ENCODE measurements at places on chromosomes 12 and 14.

DNA sequence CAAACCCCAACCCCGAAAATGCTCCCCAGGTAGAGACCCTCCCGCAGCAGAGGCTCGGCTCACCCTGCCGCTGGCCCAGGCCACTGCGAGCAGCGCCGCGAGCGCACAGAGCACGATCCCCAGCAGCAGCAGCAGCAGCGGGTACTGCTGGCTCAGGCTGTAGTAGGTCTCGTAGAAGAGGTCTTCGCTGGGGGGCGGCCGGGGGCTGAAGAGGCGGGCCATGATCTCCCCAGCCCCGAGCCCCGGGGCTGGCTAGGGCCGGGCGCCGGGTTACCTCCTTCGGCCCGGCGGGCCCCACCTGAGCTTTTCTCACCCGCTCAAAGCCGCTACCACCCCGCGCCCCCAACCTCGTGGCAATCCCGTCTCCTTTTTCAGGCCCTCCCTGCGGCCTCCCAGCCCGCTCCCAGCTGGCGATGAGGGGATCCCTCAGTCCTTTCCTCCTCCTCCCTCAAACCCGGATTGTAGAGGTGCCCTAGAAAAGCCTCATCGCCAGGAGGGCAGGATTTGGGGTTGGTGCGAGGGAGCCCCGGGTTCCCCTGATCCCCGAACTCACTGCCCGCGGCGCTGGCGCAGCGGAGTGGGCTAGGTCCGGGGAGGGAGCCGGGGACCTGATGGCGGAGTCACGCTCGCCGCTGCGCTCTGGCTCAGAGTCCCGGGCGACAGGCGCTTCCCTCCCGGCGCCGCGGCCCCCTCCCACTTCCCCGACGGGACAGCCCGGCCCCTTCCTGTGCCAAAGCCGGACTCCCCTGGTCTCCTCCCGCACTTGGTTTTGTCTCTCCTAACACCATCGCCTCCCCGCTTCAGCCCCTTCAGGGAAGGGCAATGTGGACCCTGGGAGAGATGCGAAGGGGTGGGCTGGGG is at the start of gene ADCY4:
Gene ADCY4 (minus strand): TSS at position 641 of the 861 bp plus-strand sequence. CDS start 419 bp downstream, at position 222.
- DNase-seq, result no peak

DNA sequence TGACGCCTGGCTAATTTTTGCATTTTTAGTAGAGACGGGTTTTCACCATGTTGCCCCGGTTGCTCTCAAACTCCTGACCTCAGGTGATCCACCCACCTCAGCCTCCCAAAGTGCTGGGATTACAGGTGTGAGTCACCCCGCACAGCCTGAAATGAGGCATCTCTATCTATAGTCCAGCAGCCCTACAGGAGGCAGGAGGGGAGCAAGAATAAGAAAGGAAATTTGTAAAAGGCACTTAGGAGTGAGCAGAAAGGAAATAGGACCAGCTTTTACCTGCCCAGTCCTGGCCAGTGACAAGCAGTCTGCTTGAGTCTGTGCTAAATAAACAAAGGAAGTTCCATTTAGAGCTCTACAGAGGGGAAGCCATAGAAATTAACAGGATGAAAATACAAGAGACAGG is 15.0 kb upstream of the PSMA6 start:
- DNase-seq, result peak; percentile 86

GRCh38 chr14:49460662-49461061 is 125.5 kb downstream of the RPS29 start:
- no peak for DNase-seq

DNA sequence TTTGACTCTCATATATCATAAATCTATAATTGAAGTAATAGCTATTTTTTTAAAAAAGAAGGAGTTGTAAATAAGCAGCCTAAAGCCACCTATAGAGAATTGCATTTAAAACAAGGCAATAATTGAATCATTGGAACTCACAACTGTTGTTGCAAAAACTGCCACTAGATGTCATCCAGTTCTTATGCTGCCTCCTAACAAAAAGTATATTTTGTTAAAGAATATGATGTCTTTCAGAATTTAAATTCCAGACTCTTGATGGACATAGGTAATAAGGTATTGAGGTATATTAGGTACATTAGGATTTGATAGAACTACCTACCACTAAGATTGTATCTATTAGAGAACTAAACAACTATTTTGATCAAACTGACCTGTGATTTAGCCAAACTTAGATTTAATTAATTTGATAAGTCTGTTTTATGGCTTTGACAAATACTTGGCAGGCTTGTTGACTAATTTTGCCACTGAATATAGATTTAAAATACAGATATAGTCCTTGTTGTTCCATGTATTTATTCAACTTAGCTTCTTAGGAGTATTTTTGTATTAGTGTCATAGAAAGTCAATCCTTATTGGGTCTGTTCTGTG is 401.4 kb downstream of the RPL10L start:
- DNase-seq, result no peak

DNA sequence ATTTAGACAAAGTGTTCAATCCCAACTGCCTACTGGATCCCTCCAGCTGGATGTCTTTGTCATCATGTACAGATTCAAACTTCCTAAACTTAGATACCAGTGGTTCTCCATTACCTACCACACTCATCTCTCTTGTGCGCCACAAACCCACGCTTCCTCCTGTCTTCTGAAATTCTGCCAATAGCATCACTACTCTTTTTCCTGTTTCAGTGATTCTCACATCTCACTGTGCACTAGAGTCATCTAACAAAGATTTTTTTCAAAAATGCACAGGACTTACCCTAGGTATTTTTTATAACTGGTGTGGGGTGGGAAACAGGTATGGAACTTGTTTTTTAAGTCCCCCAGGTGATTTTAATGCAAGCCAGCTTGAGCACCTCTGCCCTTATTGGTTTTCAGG is 5.9 kb downstream of the PSMB5 start:
- no peak for DNase-seq

- no peak for DNase-seq
These were observed 240.3 kb upstream of the HMGA2 start for GRCh38 chr12:65584016-65584415.

DNA sequence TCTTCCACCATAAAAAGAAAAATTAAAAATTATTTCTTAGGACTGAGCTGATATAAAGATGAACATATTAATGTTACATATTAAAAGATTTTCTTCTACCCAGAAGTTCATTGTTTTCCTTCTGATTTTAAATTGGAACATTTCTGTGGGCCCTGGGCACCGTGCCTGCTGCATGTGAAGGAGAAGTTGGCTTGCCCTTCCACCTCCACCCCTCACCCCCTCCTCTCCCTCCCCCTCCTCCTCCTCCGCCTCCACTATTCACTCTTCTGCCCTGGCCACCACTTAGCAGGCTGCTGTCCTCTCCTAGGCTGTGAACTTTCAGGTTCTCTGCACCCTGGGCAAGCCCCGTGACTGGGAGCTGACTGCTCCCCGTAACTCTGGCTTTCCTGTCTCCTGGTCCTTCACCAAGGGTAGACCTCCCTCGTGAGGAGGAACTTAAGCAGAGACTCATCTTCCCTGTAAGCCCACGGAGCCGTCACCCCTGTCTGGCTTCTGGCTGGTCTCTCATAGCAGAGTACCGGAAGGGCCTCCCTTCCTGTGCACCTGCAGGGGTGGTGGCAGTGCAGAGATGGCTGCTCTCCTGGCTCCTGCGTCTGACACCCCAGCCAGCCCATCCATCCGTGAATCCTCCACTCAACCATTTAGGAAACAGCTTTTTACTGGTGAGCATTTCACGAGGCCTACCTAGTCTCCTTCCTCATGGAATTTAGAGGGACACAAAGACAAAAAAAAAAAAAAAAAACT is 12.8 kb downstream of the TUNAR start:
- no peak for DNase-seq

- DNase-seq, result peak; percentile 25
These were observed 15.4 kb downstream of the TRIM9 start for GRCh38 chr14:51079489-51079888.

GRCh38 chr12:80593766-80594165 is 113.7 kb upstream of the MYF6 start:
- DNase-seq, result no peak

- no peak for DNase-seq
These were observed 22.8 kb downstream of the ANO2 start for GRCh38 chr12:5921966-5922899.

DNA sequence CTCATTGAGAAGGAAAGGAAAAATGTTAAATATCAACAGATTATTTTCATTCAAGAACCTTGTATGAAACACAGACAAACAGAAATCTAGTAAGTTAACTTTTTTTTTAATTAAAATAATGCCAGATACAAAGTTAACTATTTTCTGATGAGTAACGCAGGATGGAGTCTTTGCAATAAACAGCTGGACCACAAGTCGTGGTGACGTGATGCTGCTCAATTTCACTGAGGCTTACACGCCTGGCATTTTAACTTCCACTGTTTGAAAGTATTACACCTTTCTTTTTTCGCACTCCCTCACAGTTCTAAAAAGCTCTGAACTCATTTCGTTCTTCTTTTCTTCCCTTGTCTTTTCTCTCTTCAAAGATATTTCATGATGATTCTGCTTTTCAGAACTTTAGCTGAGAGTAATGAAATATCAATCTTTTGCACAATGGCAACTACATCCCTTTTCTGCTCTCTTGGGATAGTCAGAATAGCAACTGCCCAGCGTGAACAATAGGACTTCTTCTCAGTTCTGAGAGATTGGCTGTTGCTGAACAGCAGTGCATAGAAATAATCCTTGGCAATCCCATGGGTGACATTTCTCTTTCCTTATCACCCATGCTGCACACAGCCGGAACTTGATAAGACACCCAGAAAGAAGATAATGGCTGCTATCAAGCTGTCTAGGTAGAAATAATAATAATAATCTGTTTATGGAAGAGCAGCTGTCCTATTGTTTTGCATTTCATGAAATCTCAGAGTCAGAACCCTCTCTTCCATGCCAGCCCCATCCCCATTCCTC is 160.5 kb downstream of the BTG1 start:
- no peak for DNase-seq

DNA sequence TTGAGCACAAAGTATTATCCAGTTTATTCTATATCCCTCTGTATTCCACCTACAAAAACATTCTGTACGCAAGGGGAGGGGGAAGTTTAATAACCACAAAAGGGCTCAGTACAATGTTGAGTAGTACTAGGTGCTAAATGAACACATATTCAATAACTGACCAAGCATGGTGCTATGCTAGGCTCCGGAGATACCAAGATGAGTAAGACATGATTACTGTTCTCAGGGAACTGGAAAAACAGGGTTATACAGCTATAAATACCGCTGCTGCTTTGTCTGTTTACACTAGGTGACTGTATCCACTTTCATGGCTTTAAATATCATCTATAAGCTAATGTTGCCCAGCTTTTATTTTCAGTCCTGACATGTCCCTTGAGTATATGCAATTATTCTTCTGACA is 135.8 kb downstream of the INSM2 start:
- peak; percentile 58 for DNase-seq

GRCh38 chr12:1851151-1851701 is 30.9 kb downstream of the LRTM2 start:
- DNase-seq, result no peak

DNA sequence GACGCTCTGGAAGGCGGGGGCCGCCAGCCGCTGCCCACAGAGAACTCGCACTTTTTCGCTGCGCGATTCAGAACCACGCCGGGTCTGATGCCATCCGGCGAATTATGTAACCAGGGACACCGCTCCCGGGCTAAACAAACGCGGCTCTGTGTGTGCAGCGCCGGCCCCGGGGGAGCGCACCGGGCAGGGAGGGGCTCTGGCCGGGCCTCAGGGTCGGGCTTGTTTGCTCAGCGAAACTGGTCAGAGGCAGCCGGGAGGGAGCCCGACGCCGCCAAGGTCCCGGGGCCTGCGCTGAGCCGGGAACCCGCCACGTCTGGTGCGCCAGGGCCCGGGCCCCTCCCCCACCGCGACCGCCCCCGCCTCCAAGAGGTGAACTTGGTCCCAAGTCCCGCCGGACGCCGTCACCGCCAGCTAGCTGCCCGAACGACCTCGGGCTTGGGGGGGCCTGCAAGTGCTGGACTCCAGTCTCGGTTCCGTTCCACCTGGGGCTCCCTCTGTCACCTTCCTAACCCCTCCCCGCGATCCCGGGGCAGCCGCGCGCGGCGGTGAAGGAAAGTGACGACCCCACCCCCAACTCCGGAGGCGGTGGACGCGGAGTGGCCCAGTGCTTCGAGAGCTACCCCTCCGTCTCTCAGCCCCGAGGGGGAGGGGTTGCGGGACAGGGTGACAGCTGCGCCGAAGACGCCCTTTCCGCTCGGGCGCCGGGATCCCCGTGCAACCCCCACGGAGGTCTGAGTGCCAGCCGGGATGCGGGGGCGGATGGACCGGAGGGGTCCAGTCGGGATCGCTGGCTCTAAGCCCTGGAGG is 848 bp downstream of the CTDSP2 start:
- no peak for DNase-seq

DNA sequence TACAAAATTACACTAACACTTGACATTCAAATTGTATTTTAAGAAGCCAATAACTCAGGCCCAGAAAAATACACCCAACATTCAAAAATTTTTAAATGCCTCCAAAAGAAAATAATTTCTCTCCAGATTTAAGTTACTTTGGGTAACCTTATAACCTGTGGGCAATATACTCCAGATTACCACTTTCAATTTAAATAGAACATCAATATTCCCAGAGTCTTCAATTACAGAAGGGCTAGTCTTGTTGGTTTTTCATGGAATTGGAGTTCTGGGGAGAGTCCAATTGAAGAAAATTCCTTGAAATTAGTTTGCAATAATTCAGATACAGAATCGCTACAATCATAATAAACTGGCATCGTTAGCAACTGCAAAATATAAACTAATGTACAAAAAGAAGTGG is 2.0 kb downstream of the PPP4R3A start:
- DNase-seq, result no peak

GRCh38 chr12:16599081-16599480 is 6.9 kb downstream of the LMO3 start:
- DNase-seq, result no peak

DNA sequence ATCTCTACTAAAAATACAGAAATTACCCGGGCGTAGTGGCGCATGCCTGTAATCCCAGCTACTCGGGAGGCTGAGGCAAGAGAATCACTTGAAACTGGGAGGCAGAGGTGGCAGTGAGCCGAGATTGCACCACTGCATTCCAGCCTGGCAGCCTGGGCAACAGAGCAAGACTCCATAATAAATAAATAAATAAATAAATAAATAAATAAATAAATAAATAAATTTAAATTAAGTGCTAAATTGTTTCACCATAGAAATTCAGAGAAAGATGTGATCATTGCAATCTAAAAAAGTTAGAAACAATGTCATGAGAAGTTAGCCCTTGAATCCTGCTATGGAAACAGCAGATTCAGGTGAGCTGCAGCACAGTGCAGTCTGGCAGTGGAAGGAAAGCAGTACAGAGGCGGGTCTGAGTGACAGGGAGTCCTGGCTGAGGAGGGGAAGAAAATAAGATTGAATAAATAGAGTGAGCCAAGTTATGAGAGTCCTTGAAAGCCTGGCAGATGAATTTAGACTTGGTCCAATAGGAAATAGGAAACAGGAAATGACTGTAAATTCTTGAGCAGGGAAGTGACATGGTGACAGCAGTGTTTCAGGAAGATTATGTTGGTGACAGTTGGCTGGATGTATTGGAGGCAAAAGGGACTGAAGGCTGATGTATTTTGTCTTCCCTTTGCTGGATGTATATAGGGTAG is 241.5 kb downstream of the GXYLT1 start:
- DNase-seq, result no peak

- DNase-seq, result no peak
These were observed 19.0 kb upstream of the MTHFD1 start for GRCh38 chr14:64369201-64369600.

Data from DMS153 (cell line).